ENCODE measurements at places on chromosomes 5 and 9.

- no peak for DNase-seq
Observed at GRCh38 chr9:33273266-33273971, 8.6 kb downstream of the CHMP5 start.

DNA sequence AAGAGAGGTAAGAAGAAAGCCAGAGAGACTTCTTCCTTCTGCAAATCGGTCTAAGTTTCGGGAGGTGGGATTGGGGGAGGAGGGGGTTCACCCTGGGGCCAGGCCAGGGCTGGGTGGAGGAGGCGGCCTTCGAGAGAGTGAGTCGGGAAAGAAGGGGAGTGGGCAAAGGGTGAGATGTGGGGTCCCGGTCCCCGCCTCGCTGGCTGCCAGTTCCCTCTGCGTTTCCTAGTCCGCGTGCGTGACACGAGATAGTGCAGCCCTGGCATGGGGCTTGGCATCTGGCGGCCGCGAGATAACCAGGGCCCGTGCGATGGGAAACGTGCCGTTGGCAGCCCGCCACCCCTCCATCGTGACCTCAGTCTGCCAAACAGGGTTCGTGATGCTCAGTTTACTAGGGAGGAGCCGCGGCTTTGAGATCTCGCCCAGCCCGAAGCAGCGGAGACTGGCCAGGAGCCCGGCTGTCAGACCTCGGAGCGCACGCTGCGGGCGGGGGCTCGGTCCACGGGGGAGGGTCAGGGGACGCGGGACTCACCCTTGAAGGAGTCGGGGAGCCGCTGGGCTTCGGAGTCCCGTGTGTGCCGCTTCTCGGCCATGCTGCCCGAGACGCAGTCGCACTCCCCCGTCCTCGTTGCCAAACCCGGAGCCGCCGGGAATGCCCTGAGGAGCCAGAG is at the start of gene STOM:
STOM (minus strand) TSS at position 656 of the 671 bp plus-strand sequence; CDS start at position 593, 63 bp downstream.
- peak; percentile 39 for DNase-seq

DNA sequence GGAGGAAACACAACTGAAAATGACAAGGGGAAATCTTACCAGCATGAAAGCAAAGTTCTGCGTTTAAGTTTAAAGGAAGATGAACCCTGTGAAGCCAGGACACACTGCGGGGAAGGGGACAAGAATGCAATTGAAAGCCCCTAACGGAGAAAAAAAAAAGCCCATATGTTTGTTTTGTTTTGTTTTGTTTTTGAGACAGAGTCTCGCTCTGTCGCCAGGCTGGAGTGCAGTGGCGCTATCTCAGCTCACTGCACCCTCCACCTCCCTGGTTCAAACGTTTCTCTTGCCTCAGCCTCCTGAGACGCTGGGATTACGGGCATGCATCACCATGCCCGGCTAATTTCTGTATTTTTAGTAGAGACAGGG is 2.9 kb downstream of the STK10 start:
- DNase-seq: no peak

DNA sequence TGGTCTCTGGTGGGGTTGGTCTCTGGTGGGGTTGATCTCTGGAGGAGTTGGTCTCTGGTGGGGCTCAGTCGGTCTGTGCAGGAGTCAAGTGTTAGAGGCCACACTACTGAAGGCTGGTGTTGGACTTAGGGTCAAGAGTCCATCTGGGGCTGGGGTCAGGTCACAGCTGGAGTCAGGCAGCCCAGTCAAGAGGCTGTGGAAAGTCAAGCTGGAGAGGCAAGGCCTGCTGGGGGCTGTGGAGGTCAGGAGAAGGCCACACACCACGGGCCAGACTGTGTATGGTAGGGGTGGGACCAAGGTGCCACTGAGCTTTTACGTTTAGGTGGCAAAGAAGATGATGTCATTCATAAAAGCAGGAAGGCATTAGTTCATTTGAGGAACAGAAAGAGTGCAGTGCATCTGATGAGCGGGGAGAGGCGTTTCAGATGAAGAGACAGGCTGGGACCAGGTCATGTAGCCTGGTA is 16.7 kb upstream of the CD74 start:
- no peak for DNase-seq

- no peak for DNase-seq
Observed at GRCh38 chr9:20418485-20418884, 203.8 kb downstream of the MLLT3 start.

- no peak for DNase-seq
Observed at GRCh38 chr5:80755626-80756025, 100.8 kb upstream of the DHFR start.

- no peak for DNase-seq
Observed at GRCh38 chr5:133292300-133292699, 240.5 kb downstream of the HSPA4 start.

DNA sequence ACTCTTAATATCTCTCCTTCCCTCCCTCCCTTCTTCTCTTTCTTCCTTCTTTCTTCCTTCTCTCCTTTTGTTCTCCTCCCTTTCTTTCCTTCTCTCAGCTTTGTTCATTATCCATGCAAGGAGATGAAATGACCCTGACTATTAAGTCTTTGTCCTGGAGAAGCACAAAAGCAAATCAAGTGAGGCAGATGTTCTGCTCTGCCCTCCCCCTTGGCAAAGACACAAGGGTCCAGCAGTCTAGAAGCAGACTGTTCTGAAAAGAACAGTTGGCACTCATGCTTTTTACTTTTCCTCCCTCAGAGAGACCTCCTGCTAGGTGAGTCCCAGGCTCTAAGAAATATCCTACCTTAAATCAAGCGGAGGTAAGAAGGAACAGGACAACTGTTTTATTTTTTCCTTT is 1067.6 kb upstream of the DMAC1 start:
- DNase-seq: no peak

Measured in activated CD4-positive, alpha-beta T cell treated with anti-CD3 and anti-CD28 coated beads, Interleukin-2, amount 50 U/mL, for 4 hours (primary cell).